ENCODE measurements at places on chromosomes 6 and 20.

DNA sequence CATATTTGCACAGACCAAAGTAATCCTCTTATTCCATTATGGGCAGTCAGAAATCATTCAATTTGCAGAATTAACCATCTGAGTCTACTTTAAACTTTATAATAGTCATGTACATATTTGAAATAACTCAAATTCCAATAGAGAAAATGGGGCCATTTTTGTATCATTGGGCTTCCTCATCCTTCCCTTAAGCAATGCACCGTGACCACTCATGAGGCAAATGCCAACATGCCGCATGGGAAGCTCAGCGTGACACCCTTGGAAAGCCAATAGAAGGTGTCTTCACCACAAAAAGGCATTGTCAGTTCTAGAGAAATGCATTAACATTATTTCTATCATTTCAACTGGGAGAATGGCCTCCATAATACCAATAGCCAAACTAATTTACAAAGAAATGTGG, 38.5 kb downstream of the SIM1 start:
- no peak for DNase-seq

DNA sequence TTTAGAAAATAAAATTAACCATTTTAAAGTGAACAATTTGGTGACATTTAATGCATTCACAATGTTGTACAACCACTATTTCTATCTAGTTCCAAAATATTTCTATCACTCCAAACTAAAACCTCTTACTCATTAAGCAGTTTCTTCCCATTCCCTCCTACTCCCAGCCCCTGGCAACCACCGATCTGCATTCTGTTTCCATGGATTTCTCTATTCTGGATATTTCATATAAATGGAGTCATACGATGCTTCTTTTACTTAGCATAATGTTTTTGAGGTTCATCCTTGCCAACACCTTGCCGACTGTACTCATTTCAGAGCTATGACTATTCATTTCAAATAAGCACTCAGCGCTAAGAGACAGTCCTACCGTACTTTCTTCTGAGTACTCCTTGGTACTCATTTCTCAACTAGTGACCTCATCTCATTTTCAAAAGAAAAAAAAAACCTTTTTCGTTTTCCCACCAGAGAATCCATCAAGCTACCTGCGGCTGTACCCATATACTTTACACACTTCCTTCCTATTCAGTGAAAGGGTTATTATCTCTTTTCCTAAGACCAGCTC, 259.2 kb downstream of the UTRN start:
- no peak for DNase-seq

DNA sequence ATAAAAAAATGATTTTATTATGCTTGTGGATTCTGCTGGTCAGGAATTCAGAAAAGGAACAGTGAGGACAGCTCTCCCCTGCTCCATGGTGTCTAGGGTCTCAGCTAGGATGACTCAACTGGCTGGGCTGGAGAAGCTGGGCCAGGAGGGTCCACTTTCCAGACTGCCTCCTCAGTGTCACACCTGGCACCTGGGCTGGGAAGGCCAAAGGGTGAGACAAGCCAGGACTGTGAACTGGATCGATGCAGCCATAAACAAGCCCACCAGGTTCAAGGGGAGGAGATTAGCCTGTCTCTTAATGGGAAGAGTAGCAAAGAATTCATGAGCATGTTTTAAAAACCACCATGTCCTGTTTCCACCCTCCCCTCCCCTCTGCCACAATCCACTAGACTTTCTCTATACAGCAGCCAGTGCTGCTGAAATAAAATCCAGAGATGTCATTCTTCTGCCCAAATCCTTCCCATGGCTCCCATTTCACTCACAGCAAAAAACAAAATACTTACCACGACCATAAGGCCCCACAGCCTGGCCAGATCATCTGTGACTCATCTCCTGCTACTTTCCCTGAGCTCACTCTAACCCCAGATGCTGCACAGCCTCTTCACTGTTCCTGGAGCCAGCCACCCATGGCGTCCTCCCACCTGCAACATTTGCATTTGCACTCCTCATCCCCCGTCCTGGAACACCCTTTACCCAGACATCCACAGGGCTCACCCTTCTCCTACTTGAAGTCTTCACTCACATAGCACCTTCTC, 13.8 kb downstream of the SPTLC3 start:
- no peak for DNase-seq

- no peak for DNase-seq
These were observed 232.7 kb downstream of the DLL1 start for GRCh38 chr6:170057961-170058877.

GRCh38 chr6:113006494-113006893, 659.4 kb downstream of the RFPL4B start:
- DNase-seq = no peak
